ENCODE measurements at places on chromosomes 3 and 15. TPM values are rescaled to one million over a fixed set of nuclear protein-coding genes. Genes with fewer than 3 reads are reported as not detected.

The ATP2B2 gene
- total RNA-seq = not detected

The ARHGAP11A gene
- total RNA-seq = 2.0 TPM

The IL17RD gene
- under 0.01 TPM for total RNA-seq

The CLDN18 gene
- under 0.01 TPM for total RNA-seq

The MEGF11 gene
- not detected for total RNA-seq

The EFCAB12 gene
- total RNA-seq = 1.4 TPM

The INAFM2 gene
- total RNA-seq = 28.1 TPM

The GOLGA8R gene
- total RNA-seq = 2.2 TPM

The P2RY1 gene
- 3.1 TPM for total RNA-seq

The CHST13 gene
- total RNA-seq = 1.5 TPM

The GPR149 gene
- not detected for total RNA-seq

The CD200 gene
- 6.9 TPM for total RNA-seq

The DNASE1L3 gene
- total RNA-seq = 1.6 TPM

The ZPLD1 gene
- not detected for total RNA-seq

The PPARG gene
- total RNA-seq = 1.9 TPM

The KNG1 gene
- total RNA-seq = 0.21 TPM

The LRRC2 gene
- 0.10 TPM for total RNA-seq

The LRRC49 gene
- total RNA-seq = 0.21 TPM

The FES gene
- total RNA-seq = 27.9 TPM

The SCN5A gene
- not detected for total RNA-seq

The MASP1 gene
- not detected for total RNA-seq

The TTLL3 gene
- 44.6 TPM for total RNA-seq

The GALNT15 gene
- total RNA-seq = not detected

Measured in mononuclear cell (primary cell).